ENCODE measurements at places on chromosomes 7 and 10.

DNA sequence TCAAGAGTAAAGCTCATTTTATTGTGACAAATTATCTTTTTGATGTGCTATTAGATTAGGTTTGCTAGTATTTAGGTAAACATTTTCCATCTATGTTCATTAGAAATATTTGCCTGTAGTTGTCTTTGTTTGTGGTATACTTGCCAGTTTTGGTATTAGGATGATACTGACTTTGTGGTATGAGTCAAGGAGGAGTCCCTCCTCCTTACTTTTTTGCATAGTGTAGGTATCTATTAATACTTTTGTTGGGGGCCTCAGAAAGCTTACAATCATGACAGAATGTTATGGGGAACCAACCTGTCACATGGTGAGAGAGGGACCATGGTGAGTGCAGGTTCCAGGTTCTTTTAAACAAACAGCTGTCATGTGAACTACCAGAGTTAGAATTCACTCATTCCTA lies 102.1 kb downstream of the ZWINT start:
- DNase-seq = no peak

DNA sequence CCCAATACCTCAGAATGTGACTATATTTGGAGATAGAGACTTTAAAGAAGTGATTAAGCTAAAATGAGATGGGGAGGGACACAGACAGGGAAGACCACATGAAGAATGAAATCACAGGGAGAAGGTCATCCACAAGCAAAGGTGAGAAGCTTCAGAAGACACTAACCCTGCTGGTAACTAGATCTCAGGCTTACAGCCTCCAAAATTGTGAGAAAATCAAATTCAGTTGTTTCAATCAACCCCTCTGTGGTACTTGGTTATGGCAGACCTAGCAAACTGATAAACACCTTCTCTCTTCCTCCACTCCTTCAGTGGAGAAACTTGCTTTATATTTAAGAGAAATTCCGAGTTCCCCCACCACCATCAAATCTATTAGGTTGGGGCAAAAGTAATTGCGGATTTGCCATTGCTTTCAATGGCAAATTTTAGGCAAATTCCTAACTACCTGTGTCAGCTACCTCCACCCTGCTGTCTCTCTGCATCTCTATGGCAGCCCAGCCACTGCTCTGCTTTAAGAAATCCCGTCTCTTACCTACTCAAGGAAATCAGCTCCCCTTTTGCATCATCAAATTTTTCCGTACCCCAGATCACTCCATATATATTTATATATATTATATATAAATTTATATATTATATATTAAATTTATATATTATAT lies 38.2 kb downstream of the SEMA3E start:
- DNase-seq = no peak

DNA sequence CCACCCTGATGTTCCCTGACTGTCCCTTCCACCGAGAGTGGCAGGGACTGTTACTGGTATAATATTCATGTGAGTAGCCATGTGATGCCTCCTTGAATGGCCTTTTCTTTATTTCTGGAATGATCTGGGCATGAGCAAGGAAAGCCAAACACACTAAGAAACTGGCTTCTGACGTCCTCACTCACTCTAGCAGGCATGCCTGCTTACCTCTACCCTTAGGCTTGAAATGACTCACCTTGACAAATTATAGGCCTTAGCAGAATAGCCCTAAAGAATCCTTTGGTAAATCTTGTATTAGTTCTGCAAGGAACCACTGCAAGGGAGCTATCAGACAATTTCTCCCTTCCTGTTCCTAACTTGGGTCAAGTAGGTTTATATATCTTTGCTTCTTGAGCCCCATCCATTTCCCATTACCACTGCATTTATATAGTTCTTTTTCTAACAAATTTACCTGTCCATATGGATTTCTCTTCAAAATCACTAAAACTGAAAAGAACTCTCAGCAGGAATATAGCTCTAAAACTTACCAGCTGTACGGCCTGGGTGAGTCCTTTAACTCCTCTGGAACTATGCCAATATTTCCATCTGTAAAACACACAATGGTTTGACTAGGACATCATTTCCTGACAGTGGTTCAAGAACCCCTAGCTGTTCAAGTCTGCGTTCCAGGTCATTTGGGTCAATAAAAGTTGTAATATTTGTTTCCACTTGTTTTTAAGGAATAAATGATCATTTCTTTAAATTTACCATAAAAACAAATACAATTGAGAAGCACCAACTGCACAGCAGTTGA lies 13.0 kb upstream of the NDUFA5 start:
- DNase-seq = no peak

DNA sequence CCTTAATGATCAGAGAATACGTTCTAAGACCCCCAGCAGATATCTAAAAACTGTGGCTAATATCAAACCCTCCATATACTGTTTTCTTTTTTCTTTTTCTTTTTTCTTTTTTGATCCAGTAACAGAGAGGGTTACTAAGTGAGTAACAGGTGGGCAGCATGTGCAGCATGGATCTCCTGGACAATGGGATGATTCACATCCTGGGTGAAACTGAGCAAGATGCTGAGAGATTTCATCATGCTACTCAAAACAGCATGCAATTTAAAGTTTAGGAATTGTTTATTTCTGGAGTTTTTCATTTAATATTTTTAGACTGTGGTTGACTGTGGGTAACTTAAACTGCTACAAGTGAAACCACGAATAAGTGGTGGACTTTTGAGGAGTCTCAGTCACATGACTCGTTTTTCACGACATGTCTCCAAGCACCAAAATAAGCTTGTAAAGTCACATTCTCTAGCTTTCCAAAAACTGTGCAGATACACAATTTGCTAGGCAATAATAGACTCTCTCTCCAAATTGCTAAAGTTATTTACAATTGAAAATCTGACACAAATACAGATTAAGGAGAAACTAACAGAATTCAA lies 716.2 kb downstream of the NXPH1 start:
- no peak for DNase-seq

GRCh38 chr10:118102121-118102520 lies 55.4 kb upstream of the RAB11FIP2 start:
- DNase-seq = no peak

DNA sequence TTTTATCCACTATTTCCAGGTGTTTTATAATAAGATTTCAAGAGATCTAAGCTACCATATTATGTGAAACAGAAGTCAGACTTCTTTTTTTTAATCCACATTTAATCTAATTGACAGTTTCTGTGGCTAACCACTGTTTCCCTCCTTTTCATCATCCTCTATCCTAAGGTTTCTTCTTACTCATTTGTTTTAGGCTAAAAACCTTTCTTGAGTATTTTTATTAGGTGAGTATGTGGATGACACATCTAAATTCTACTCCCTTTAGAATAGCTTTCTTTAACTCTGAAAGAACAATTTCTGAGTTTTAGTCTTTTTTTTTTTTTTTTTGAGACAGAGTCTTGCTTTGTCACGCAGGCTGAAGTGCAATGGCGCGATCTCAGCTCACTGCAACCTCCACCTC lies 62.7 kb downstream of the NPY start:
- no peak for DNase-seq
